ENCODE measurements at places on chromosomes 13 and 19.

DNA sequence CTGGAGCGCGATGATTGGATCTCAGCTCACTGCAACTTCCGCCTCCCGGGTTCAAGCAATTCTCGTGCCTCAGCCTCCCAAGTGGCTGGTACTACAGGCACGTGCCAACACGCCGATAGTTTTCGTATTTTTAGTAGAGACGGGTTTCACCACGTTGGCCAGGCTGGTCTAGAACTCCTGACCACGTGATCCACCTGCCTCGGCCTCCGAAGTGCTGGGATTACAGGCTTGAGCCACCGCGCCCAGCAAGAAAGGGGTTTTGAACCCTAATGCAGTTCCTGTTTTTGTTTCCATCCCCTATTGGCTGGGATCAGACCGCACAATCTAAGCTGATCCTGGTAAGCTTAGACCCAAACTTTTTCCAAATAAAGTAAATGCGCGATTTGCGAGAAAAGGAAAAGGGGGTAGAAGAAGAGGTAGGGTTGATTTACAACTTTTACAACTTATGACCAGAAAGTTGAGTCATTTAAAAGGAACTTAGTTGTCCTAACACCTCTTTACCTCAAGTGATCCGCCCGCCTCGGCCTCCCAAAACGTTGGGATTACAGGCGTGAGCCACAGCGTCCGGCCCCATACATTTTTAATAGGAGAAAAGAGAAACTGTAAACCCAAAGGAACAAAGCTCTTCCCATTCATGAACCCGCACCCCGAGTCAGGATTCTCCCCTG, 764 bp downstream of the ZNF626 start:
- peak; percentile 15 for DNase-seq

- DNase-seq, result no peak
These were observed 47.4 kb downstream of the TNFRSF19 start for GRCh38 chr13:23617551-23618024.

GRCh38 chr19:54393381-54393780, 21.9 kb upstream of the TTYH1 start:
- no peak for DNase-seq

DNA sequence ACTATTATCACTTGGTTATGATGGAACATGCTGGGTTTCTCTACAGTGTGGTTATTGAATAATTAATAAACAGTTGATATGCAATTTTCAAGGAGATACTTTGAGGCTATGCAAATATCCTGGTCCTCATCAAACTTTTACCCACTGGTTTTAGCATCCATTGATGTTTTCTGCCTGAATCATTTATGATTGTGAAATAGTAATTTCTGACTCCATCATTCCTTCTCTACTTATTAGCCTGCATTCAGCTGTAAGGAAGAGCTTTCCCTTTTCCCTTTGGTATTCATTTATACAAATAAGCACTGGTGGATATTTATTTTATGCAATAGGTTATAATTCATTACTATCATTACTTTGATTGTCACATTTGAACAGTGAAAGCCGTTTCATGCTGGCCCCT, 13.9 kb upstream of the DNAJC15 start:
- DNase-seq, result no peak

DNA sequence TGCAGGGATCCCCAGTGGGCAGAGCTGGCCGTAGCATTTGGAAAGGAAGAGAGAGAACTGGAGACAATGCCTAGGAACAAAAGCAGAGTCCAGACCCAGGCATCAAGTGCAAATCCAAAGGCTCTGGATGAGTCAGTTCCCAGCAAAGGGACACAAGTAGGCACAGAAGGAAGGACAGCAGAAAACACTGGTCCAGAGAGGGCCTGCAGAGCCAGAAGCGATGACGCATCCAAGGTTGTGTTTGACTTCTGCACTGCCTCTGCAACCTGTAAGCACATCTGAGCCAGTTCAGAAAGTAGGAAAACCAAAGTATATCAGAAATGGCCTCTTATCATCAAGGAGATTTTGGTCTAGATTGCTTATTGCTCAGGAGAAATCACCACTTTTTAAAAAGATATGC, 604.5 kb downstream of the FGF9 start:
- no peak for DNase-seq

- no peak for DNase-seq
These were observed 2.9 kb upstream of the ZNF304 start for GRCh38 chr19:57348136-57348535.

- DNase-seq, result peak; percentile 96
These were observed at the start of gene CHMP2A for GRCh38 chr19:58554494-58555368. Gene CHMP2A, minus strand, starts transcription at chr19:58555105. Its CDS starts 893 bp downstream, at chr19:58554212.

Measured in SK-N-SH (cell line).